ENCODE measurements at places on chromosomes 3 and 15.

DNA sequence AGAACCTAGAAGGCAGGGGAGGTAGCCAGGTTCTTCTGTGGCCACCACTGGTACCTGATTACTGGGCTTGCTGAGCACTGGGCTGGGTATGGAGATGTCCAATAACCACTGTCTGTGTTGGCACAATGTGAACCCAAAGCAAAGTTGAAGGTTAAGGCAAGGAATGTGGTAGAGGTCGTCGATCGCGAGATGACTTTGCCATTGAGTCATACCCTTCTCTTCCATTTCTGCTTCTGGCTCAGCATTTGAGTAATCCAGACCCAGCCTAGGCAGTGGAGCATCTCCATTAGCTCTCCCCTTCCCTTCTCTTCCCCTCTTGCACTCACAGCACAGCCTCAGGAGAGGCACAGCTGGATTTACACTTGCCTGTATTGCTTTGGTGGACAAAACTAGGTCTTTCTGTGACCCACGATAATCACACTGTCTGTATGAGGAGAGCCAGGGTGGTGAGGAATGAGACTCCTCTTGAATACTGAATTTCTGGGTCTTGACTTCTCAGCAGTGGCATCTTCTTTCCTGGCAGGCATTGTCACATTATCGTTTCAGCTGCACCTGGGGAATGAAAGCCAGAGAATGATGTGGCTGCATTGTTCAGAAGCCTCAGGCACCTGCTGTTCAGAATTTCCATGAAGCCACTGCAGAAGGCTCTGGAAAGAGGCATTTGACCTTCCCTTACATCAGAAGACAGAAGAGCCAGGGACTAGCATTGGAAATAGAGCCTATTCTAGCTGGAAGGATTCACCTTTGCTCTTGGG, 272.6 kb downstream of the PDCD6IP start:
- no peak for DNase-seq

- DNase-seq, result peak; percentile 18
These were observed 756 bp upstream of the CAMK2N2 start for GRCh38 chr3:184261854-184262763.

DNA sequence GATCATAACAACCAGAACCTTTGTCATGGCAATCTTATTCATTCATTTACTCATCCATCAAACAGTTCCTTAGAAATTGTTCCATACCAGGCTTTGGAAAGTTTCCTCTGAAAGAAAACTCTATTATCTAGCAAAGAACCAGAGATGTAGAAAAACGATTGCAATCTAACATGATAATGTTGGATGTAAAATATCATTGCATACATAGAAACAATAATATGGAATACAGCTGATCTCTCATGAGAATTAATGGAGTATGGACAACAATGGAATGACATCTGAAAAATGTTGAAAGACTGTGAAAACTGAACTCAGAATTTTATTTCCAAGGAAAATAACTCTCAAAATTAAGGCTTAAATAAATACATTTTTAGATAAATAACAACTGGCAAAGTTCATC, 665.4 kb downstream of the NLGN1 start:
- DNase-seq, result no peak

GRCh38 chr15:78212546-78213424, 21.6 kb downstream of the ACSBG1 start:
- DNase-seq, result peak; percentile 55

- DNase-seq, result no peak
These were observed 559.5 kb upstream of the SEMA6D start for GRCh38 chr15:47157827-47158226.

GRCh38 chr15:23073890-23074646, 34.7 kb upstream of the TUBGCP5 start:
- no peak for DNase-seq

DNA sequence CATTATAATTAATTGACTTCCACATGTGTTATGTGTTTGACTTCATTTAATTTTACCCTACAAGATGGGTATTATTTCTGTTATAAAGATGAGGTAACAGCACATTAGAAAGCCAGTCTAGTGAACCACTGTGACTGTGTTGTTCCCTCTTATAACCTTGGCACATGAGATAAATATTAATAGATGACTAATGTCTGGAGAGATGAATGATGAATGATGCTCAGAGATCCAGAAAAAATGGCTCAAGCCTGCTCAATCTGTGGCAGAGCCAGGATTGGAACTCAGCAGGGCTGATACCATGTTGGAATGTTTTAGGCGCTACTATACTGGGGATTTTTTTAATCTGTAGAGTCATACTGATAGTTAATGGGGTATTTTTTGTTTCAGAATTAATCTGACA, 118.8 kb upstream of the PTX3 start:
- DNase-seq, result peak; percentile 51

- DNase-seq, result peak; percentile 90
These were observed 51.9 kb upstream of the FLNB start for GRCh38 chr3:57956119-57956832.

- no peak for DNase-seq
These were observed 149.7 kb upstream of the NUDT16 start for GRCh38 chr3:131231710-131232389.

- no peak for DNase-seq
These were observed 1106.6 kb downstream of the TBL1XR1 start for GRCh38 chr3:176090727-176091126.

GRCh38 chr3:14795996-14796395, 22.8 kb upstream of the FGD5 start:
- no peak for DNase-seq

DNA sequence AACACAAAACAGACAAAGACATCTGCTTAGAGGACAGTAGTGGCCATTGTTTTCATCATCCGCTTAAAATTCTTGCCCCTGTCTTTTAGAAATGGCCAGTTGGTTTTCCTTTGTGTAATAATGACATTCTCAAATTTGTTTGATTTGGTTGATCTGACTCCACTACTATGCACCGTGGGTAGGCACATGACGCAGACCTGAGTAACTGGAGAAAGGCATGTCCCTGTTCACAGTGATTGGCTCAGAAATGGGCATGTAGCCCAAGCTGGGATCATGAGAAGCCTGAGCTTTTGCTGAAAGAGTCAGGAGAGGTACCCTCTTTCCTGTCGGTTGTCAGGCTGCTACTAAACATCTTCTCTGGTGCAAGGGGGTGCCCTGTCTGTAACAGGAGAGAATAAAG, 36.6 kb upstream of the MAGI1 start:
- DNase-seq, result peak; percentile 78

DNA sequence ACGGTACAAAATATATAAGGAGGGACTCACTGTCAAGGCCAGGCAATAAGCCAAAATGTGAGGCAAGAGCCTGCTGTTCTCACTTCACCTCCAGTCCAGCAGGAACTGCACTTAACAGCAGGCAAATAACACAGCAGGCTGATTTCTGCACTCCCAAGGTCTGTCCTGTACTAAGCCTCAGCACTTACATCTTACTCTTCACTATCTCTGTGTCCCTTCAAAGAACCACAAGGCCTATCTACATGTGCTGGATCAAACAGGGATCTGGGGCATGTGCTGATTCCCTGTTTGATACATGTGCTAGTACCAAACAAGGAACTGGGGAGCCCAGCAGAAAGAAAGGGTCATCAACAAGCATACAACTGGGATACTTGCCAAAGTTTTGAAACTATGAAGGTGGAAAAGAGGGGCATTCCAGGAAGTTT, 22.2 kb downstream of the UACA start:
- DNase-seq, result peak; percentile 93

GRCh38 chr15:76429661-76430060, 93.1 kb downstream of the ISL2 start:
- no peak for DNase-seq

- no peak for DNase-seq
These were observed 63.7 kb downstream of the DPPA2 start for GRCh38 chr3:109252641-109253040.

GRCh38 chr3:176262071-176262470, 935.2 kb downstream of the TBL1XR1 start:
- no peak for DNase-seq

DNA sequence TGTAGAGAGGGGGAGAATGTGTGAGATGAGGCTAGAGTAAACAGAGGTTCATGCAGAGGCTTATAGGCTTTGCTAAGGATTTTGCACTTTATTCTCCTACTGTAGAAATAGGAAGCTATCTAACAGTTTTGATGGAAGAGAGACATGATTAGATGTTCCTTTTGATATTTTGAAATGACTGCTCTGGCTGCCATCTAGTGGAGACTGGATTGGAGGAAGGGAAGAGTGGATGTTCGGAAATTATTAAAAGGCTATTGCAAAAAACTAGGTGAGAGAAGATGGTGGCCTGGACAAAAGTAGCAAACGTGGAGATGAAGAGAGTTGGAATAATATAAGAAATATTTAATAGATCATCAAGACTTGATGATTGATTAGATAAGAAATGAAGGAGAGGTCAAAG, 42.2 kb downstream of the SYN2 start:
- no peak for DNase-seq

DNA sequence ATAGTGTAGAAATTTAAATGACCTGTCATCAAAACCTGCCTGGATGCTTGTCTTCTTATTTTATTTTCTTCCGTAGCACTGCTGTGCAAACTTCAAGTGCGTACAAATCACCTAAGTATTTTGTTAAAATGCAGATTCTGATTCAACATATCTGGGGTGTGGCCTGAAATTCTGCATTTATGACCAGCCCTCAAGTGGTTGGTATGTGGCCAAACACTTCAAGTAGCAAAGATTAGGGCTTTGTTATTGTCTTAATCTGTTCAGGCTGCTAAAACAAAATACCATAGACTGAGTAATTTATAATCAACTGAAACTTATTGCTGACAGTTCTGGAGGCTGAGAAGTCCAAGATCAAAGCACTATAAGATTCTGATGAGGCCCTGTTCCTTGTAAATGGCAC, 97.6 kb upstream of the LRRC3B start:
- DNase-seq, result no peak

GRCh38 chr15:43529587-43530345, 12.4 kb downstream of the MAP1A start:
- DNase-seq, result no peak

DNA sequence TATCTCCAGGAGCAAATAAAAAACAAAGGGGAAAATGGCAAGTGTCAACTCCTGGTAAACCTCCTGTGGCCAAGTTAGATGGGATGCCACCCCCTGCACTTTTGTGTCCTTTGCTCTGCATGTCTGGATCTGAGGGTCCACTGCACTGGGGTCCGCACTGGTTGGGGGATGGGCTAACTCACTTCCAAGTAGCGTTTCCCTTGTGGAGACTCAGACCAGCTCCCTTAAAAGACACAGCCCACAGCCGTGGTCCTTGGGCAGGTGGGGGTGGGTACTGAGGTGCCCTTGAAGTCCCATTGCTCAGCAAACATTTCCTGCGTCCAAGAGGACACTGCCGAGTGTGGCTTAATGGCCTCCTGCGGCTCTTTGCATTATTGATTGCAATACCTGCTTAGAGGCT, 188.2 kb downstream of the MEGF11 start:
- DNase-seq, result no peak

DNA sequence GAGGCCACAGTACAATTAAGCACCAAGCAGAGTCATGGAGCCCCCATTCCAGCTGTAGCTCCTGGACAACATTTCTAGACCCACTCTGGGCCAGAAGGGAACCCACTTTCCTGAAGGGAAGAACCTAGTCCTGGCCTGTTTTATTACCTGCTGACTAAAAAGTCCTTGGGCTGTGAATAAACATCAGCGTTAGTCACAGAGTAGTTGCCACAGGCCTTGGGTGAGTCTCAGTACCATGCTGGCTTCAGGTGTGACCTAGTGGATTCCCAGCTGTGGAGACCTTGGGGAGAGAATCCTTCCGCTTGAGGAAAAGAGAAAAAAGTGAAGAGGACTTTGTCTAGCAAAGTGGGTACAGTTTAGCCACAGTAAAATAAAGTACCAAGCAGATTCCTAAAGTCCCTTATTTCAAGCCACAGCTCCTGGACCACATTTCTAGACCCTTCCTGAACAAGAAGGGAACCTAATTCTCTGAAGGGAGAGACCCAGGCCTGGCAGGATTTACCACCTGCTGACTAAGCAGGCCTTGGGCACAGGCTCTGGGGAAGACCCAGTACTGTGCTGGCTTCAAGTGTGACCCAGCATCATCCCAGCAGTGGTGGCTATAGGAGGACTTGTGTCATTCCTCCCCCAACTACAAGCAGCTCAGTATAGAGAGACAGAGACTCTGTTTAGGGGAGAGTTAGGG, 118.3 kb upstream of the KCNH8 start:
- DNase-seq, result no peak

GRCh38 chr15:42444415-42445063, 46.4 kb downstream of the ZNF106 start:
- peak; percentile 5 for DNase-seq

- DNase-seq, result peak; percentile 58
These were observed 311.5 kb downstream of the RORA start for GRCh38 chr15:60917461-60918145.

DNA sequence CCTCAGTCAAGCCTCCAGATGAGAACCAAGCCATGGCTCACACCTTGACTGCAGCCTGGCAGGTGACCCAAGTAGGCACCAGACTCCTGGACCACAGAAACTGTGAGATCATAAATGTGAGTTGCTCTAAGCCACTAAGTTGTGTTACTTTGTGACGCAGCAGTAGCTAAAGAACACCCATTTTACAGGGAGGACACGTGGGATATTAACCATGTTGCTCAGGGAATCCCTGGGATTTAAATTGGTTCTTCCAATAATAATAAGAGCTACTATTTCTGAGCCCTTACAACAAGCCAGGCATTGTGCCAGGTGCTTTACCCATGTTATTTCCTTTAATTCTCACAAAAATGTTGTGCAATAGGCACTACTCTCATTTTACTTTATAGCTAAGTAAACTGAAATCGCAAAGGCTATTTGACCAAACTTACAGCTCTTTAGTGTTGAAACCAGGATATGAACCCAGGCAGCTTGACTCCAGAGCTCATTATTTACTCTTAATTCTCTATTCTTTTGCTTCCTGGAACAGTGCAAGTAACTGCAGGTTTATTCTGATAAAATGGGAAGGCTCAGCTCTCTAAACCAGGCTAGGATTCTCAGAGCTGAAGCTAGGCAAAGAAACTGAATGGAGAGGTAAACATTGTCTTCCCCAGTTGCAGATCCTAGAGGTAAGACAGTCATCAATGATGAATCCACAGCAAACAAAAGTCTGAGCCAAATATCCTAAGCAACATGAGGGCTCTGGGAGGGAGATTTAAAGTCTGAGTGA, 294.4 kb downstream of the KBTBD8 start:
- peak; percentile 4 for DNase-seq

- peak; percentile 84 for DNase-seq
These were observed 41.4 kb upstream of the UMPS start for GRCh38 chr3:124688581-124689454.

DNA sequence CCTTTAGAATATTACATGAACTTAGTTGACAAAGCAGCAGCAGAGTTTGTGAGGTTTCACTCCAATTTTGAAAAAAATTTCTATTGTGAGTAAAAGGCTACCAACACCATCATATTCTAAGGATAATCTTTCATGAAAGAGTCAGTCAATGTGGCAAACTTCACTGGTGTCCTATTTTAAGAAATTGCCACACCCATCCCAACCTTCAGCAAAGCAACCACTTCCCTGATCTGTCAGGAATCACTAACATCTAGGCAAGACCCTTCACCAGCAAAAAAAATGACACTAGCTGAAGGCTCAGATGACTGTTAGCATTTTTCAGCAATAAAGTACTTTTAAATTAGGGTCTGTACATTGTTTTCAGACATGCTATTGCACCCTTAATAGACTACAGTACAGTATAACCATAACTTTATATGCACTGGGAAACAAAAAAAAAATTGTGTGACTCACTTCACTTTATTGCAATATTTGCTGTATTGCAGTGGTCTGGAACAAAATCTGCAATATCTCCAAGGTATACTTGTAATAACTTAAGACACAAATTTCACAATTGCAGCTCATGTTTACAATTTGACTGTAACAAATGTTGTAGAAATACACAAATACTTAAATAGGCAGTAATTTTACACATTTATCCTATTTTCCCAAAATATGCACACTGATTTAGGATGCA, 38.9 kb upstream of the ALCAM start:
- peak; percentile 30 for DNase-seq
